ENCODE measurements at places on chromosomes 11 and 22.

- DNase-seq = no peak
These were observed 28.5 kb downstream of the MAFF start for GRCh38 chr22:38230108-38230825.

- no peak for DNase-seq
These were observed 4.7 kb upstream of the DPP3 start for GRCh38 chr11:66475349-66476172.

- no peak for DNase-seq
These were observed 1.8 kb upstream of the NCF4 start for GRCh38 chr22:36858966-36859365.

GRCh38 chr11:13046637-13047570, 37.8 kb downstream of the RASSF10 start:
- no peak for DNase-seq

DNA sequence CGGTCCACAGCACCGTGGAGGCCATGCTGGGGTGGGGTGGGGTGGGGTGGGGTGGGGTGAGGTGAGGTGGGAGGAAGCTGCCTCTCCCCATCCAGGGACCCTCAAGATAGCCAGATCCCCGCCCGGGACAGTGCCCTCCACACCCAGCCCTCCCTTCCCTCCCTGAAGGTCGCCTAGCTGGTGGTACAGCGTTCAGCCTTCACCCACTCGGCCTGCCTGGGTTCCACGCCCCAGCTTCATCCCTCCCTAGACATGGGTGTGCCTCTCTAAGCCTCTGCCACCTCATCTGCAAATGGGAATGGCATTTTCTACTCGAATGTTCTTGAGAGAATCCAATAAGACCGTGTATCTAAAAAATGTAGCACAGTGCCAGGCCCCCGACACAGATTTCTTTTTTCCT, 17.8 kb downstream of the KCTD17 start:
- DNase-seq = no peak

GRCh38 chr22:49251371-49251770, 576.3 kb downstream of the BRD1 start:
- DNase-seq = no peak

DNA sequence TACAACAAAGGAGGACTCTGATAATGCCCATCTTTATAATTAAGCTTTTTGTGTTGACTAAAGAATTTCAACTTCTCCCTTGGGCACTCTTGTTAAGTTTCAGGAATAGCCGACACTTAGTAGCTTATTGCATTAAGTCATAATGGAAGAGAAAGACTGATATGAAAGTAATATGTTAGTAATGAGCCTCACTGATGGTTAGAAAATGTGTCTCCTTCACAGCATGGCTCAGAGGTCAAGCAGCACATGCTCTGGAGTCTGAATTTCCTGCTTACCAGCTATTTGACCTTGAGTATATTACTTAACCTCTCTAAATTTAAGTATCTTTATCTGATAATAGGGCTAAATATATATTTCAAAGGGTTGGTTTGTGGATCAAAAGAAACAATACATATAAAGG, 39.0 kb downstream of the PDGFD start:
- no peak for DNase-seq

- no peak for DNase-seq
These were observed 128.8 kb downstream of the SGSM3 start for GRCh38 chr22:40499209-40499623.

DNA sequence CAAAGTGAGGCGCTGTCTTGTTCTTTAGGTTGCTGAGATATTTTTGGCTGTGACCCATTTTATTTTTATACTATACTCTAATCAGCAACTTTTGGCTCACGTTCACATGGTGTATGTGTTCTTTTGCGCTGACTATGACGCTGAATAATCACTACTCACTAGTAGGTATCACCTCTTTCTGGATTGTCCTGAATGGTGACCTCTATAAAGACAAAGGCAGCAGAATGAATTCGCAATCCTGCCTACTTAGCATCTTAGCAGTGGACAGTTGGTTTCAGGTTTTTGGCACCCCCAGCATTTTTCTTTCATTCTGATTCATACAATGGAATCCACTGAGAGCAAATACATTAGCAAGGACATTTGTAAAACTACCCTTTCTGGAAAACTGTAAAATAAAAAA, 351.3 kb downstream of the JRKL start:
- DNase-seq = no peak

GRCh38 chr22:43393132-43393843, 18.5 kb upstream of the MPPED1 start:
- DNase-seq = no peak

DNA sequence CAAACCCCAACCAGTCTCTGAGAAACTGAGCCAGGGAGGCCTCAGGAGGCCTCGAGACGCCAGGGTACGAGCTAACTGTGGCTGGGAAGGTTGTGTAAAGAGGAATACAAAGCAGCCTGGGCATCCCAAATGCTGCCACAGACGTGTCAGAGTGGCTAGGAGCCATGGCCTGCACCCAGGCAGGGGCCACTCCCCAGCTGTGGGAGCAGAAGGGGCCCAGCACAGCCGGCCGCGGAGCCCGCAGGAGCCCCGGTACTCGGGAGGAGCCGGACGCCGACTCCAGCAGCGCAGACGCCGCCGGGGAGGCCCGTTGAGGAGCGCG, 349.8 kb upstream of the B3GAT1 start:
- DNase-seq = no peak

GRCh38 chr11:78654071-78654470, 79.4 kb upstream of the NARS2 start:
- DNase-seq = no peak

GRCh38 chr11:118565051-118565450, 680 bp downstream of the IFT46 start:
- DNase-seq = no peak

GRCh38 chr22:32311551-32312071, 46.1 kb upstream of the RFPL3 start:
- DNase-seq = no peak

GRCh38 chr11:113505046-113505445, 29.8 kb upstream of the DRD2 start:
- DNase-seq = no peak

DNA sequence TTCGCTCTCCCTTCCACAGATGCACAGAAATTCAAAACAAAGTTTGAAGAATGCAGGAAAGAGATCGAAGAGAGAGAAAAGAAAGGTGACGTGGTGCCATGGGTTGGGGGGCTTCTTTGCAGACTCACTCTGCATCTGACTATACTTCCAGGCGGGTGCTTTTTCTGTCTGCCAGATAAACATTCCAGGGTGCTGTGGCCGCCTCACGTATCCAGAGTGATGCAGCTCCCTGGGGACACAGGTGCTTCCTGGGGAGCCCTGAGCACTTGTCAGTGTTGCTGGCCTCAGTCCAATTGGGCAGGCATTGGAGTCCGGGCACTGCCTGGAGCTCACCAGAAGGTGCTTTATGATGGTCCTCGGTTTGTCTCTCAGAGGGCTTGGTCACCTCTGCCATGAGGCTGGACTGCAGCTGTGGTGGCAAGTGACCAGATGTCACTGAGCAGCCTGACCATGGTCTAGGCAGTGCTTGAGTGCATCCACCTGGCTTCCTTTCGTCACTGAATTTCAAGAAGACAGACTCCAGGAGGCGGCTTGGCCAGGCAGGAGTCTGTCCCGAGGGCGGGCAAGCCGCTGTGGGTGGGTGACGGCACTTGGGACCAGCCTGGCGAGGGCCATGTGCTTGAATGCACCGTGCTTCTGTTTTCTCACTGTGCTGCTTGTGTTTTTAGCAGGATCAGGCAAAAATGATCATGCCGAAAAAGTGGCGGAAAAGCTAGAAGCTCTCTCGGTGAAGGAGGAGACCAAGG, 5.1 kb upstream of the ZDHHC8 start:
- DNase-seq = no peak

DNA sequence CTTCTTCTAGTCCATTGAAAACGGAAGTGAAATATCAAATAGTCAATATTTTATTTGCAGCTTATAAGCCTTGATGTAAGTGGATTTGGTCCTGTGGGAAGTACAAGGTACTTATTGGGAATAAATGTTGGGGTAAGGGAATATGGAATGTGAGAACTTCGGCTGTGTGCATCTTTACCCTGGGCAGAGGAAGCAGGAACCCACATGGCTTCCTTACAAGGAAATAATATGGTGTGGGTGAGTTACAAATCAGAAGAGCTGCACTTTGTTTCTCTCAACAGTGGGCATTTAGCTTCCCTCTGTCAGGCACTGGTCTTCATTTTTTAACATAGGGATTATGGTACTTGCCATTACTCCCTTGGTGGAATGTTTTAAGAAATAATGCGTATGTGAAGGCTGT, 77.9 kb downstream of the SCN3B start:
- no peak for DNase-seq

GRCh38 chr22:46951350-46951749, 188.9 kb downstream of the TBC1D22A start:
- DNase-seq = no peak

DNA sequence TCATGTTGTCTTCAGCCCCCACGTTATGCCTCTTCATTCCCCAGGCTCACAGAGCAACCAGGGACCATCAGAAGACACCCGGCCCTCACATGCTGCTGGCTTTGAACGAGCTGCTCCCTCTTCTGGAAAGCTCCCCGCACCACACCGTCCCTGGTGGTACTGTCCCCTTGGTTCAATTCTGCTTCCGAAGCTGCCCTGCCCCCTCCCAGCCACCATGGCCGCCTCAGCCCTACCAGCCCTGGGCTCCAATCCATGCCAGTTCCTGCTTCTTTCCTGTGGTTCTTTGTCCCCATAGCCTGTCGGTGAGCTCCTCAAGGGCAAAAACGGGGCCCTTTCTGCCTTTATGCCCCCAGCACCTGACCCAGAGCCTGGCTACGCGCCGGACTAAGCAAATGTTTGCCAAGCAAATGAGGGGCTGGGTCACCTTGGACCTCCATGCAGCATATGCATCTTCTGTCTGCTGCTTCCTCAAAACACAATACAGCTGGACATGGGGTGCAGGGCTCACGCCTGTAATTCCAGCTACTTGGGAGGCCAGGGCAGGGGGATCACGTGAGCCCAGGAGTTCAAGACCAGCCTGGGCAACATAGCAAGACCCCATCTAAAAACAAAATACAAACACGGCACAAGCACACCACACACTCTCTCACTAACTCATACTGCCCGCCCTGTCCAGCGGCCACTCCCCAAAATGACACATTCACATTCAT, 21.3 kb downstream of the TNKS1BP1 start:
- no peak for DNase-seq

DNA sequence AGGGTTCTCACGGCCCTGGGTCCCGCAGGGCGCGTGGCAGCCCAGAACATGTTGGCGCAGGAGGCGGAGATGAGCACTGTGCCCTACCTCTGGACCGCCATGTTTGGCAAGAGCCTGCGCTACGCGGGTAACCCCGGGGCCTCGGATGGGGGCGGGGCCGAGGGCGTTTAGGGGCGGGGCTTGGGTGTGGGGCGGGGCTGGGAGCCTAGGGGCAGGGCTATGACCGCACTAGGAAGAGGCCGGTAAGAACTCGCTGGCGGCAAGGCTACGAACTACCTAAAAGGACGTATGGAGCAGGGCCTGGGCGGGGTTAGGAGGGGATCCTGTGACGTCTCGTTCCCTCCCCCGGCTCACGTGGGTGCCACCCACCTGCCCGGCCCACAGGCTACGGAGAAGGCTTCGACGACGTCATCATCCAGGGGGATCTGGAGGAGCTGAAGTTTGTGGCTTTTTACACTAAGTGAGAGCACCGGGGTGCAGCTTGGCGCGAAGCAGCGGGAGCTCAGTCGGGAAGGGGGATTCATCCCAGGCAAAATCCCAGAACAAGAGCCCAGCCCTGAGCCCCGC, 2.8 kb upstream of the LZTR1 start:
- peak; percentile 47 for DNase-seq

GRCh38 chr22:47748271-47748670, 985.8 kb downstream of the TBC1D22A start:
- no peak for DNase-seq

- no peak for DNase-seq
These were observed 755.8 kb downstream of the NTM start for GRCh38 chr11:132125988-132126871.

GRCh38 chr22:20651286-20651685, 122.6 kb upstream of the SERPIND1 start:
- DNase-seq = no peak
